ENCODE measurements at places on chromosomes 2 and 18.

GRCh38 chr2:203715744-203716143 lies 9.3 kb downstream of the CD28 start:
- DNase-seq, result no peak

DNA sequence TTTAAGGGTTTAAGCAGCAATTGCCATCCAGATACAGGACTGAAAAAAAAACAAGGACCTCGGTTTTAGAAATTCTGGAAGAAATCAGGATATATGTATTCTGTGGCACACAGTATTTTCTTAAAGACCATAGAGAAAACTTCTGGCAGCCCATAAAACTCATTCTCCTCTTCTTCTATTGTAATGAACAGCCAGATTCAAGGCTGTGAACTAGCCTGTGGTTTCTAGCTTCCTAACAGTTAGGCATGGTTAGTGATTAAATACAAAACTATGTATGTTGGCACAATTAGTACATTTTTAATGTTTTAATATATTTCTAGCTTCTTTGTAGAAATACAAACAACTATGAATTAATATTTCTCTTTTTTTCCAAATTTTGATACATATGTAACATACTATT lies 555.7 kb downstream of the DSC3 start:
- no peak for DNase-seq

DNA sequence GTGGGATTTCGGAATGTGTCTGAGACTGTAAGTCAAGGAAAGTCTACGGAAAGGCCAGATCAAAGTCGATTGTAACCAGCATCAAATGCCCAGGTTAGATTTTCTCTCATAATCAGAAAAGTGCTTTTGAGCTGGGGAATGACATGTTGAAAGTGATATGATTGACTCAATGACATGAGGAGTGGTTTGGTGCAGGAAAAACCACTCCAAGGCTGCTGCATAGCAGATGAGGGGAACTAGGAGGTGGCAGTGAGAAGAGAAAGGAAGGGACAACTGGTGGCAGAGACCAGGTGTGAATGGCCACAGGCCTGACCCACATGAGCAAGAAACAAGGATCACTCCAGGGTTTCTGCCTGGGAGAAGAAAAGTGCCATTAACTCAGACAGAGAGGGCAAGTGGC lies 822 bp downstream of the SLC35F6 start:
- no peak for DNase-seq

GRCh38 chr2:149687052-149687427 lies 99.5 kb upstream of the MMADHC start:
- no peak for DNase-seq

Measured in T-helper 1 cell (primary cell).